KBM-7 (cell line): ENCODE measurements at places on chromosomes 13 and 19.

- no peak for DNase-seq
Measured at GRCh38 chr19:16585094-16585801, 13.0 kb upstream of the SLC35E1 start.

DNA sequence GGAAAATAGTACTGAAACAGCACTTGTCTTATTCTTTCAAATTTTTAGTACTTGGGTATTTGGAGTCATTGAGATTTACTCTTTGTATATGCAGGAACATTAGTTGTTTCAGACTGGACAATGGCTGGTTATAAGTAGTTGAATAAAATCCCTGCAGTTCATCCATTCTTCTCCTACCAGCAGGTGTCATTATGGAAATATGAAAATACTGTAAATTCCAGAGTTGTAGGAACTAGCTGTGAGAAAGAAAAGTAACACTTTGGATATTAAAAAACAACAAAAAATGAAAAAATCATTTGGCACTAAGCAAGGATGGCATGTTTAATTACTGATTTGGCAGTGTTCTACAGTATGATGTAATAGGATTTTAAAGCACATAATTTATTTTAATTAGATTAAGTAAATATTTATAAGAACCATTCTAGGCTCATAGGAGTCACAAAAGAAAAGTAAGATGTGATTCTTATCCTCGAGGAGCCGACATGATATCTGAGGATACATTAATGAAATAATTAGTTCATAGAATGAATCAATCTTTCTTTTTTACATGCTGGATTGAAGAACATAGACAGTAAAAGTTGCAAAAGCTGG lies 155.3 kb downstream of the KCNRG start:
- no peak for DNase-seq

DNA sequence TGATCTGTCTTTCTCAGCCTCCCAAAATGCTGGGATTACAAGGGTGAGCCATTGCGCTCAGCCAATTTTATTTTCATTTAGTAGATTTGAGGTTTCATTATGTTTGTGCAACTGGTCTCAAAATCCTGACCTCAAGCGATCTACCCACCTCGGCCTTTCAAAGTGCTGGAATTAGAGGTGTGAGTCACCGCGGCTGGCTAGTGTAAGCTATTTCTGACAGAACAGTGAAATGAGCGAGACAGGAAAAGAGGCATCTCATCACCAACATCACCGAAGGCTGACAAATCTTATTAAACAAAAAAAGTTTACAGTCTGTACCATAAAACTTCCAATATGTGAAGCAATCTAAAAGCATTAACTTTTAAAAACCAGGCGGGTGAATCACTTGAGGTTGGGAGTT lies 12.2 kb upstream of the ZNF888 start:
- DNase-seq, result no peak

- DNase-seq, result no peak
Measured at GRCh38 chr13:97278435-97279411, 56.6 kb downstream of the MBNL2 start.

DNA sequence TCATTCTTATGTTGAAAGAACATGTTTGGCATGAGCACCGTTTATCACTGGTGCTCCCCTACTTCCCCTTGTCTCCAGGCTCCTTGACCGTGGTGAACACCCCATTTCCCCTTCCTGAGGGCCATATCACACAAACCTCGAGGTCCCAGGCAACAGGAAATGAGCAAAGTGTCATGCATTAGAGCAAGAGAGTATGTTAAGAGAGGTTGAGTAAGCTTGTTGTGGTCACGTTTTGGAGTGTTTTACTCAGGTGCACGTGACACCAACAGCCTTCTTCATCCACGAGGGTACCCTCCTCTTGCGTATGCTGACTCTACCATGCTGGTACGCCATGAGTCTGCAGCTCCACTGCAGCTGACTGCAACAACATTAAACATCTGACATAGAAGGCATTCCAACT lies 482.2 kb upstream of the NBEA start:
- DNase-seq, result peak; percentile 5

DNA sequence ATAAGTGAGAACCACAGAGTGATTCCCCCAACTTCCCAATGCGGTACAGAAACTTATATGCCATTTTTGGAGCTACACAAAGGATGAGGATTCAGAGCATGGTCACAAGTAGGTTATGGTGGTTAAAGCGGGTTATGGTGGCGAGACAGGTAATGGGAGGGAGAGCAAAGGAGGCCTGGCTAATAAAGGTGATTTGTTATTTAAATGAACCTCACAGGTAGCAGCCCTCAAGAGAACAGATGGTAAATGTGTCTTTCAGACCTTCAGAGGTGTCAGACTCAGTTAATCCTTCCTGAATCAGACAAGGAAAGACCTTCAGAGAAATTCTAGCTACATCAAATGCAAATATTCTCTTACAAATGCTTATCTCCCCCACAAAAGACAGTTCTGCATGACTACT lies 1971.4 kb downstream of the OLFM4 start:
- DNase-seq, result no peak

- peak; percentile 88 for DNase-seq
Measured at GRCh38 chr19:6065685-6066374, 44.5 kb downstream of the RFX2 start.

- no peak for DNase-seq
Measured at GRCh38 chr19:16922592-16922934, 33.8 kb downstream of the F2RL3 start.

DNA sequence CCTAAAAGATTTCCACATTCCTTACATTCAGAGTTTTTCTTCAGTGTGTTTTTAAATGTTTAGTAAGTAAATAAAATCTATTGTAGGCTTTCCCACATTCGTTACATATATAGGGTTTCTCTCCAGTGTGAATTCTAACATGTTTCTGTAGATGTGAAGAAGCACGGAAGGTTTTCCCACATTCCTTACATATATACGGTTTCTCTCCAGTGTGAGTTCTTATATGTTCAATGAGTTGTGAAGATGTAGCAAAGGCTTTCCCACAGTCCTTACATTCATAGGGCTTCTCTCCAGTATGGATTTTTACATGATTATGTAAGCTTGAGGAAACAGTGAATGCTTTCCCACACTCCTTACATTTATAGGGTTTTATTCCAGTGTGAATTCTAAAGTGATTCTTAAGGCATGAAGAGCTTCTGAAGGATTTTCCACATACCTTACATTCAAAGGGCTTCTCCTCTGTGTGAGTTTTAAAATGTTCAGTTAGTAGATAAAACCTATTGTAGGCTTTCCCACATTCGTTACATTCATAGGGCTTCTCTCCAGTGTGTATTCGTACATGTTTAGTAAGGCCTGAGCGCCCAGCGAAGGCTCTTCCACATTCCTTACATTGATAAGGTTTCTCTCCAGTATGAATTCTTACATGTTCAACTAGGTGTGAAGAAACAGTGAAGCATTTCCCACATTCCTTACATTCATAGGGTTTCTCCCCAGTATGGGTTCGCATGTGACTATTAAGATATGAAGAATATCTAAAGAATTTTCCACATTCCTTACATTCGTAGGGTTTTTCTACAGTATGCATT lies 18.2 kb downstream of the ZNF121 start:
- DNase-seq, result peak; percentile 54

- DNase-seq, result no peak
Measured at GRCh38 chr13:21905486-21905885, 234.6 kb downstream of the FGF9 start.

- no peak for DNase-seq
Measured at GRCh38 chr13:44146138-44146537, 227.5 kb upstream of the SERP2 start.

DNA sequence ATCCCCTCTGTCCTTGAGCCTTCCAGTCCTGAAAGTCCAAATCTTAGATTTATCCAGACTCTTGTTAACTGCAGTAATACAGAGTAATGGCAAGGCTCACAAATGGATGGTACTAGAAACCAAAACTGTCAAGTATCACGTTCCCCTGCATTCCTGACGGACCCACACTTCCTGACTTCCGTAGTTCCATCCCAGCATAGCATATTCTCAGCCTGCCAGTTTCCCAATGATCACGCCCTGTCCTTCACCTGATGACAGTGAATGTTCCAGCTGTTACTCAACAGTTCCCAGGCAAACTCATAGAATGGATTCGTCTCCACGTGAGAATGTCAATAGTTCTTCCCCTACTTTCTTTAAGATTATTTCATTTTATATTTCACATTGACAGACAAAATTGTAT lies 33.6 kb downstream of the SLC7A1 start:
- no peak for DNase-seq

DNA sequence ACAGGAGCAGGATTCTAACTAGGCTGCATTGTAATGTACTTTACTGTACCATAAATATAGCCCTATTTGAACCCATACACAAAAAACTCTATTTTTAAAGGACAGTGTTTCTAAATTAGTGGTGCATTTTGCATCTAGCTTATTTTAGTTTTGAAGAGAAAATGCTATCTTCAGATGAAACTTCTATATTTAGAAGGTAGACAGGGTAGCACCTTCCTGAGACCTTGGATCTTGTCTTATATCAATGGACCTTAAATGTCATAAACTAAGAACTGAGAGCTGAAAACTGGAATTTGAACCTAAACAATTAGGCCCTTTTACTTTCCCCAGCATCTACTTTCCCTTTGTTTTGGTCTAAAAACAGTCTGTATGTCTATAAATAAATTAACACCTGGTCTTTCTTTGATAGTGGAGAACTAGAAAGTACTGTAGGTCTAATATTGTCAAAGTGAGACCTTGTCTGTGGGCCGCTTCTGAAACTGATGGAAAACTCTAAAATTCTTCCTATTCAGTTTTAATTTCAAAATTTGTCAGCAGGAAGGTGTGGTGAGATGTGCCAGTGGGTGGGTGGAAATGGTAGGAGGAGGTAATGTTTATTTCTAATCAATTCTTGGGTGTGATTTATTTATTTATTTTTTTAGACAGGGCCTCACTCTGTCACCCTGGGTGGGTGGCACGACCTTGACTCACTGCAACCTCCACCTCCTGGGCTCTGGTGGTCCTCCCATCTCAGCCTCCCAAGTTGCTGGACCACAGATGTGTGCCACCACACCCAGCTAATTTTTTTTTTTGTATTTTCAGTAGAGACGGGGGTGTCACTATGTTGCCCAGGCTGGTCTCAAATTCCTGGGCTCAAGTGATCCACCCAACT lies 10.1 kb downstream of the COG3 start:
- DNase-seq, result no peak

DNA sequence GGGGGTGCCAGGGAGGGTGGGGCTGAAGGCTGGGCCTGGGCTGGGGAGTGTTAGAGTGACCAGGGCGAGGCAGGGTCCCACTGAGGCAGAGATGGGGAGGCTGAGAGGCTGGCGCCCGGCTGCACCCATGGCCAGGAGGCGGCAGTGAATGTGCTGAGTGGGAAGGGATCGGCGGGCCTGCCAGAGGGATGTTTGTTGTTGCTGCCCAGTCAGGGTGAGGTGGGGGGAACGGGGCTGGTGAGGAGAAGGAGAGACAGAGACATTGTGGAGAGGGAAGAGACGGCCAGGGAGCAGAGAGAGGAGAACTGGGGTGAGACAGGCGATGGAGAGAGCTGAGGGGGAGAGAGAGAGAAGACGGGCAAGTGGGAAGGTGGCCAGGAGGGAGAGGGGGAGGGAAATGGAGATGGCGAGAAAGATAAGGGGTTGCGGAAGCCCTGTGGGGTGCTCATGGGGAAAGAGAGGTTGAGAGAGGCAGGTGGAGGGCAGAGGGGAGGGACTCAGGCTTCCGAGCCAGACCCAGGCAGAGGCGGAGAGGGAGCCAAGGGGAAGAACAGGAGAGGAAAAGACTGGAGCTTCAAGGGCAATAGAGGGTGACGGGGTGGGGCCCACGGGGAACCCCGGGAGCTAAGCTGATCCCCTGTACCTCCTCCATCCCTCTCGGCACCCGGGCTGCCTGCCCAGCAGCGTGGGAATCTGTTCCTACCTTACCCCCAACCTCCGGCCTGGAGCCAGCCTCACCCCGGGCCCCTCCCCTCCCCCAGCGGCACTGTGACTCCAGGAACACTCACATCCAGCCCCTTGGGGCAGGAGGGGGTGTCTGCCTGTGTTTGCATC lies 690 bp upstream of the B3GNT8 start:
- peak; percentile 91 for DNase-seq

DNA sequence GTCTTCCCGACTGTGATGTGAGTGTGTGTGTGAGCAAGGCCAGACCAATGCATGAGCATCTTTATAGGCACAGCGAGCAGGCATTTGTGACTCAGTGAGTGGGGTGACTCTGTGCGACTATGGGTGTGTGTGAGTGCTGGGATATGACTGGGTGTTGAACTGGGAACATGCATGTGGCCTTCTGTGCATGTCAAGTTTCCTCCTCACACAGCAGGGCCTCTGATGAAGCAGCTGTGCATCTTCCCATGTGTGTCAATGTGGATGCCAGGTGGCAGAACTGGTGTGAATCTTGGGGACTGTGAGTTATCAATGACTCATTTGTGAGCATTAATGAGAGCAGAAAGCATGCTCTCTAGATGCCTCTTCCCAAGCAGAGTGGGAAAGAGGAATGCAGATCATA lies 12.1 kb upstream of the LGALS14 start:
- no peak for DNase-seq

GRCh38 chr19:5686326-5686646 lies 3.8 kb upstream of the RPL36 start:
- DNase-seq, result no peak

DNA sequence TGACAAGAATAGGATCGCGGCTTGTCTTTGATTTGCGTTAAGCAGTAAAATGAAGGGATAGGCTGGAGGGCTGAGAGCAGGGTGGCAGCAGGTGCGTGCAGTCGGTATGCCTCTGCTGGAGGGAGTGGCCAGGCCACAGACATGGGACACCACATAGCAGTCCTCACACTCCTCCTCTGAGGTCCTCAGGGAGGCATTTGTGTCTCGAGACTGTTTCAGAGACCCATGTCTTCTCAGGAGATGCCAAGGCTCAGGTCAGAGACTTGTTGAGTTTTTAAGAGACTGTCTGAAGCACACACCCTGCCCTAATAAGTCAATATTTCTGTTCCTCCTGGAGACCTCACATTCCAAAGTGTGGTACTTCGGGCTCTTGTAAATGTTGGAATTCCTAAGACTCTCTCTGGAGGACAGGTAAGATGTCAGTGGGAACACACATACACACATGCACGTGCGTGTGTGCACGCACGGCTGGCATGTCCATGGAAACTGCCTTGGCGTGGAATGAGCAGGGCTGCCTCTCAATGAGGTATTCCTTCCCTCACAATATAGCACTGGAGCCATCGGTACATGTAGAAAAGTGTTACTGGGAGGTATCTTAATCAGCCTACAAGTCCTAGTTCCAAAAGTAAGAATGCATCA lies 46.4 kb downstream of the COL4A2 start:
- DNase-seq, result no peak

DNA sequence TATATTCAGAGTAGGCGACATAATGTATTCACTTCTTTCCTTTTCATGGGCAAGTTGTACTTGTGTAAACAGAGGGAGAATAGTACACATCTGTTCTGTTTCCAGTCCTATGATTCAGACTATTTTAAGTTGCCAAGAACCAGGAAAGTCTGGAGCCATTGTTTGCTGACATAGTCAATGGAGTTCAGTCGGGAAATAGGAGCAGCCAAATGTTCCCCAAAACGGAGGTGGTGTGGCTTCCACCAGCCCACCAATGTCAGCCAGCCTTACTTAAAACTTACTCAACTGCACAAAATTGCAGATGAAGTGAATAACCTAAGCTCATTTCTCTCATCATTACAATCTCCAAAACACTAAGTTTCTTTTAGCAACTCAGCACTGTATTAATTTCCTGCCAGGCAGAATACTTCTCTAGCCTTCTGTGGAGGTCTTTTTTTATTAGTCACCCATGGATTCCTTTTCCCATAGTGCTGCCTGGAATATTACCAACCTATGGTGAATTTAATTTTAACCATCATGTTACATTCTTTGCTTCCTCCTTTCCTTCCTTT lies 22.3 kb upstream of the CSNK1A1L start:
- DNase-seq, result no peak

GRCh38 chr13:42114912-42115311 lies 66.5 kb downstream of the DGKH start:
- peak; percentile 32 for DNase-seq
